Muscle of leg (tissue), 16 donors: ENCODE measurements at places on chromosomes 16 and 17. TPM values are rescaled to one million over a fixed set of nuclear protein-coding genes. Genes with fewer than 3 reads are reported as not detected.

The SP6 gene
- total RNA-seq, result 0.18 TPM

The PCGF2 gene
- total RNA-seq, result 15.2 TPM

The NEUROD2 gene
- not detected for total RNA-seq

The NAGLU gene
- 17.1 TPM for total RNA-seq

The ABCA10 gene
- total RNA-seq, result 10.2 TPM

The PRRT2 gene
- 8.3 TPM for total RNA-seq

The SDR42E1 gene
- 0.93 TPM for total RNA-seq

The IL21R gene
- total RNA-seq, result 0.04 TPM

The FOXC2 gene
- 0.13 TPM for total RNA-seq

The RSAD1 gene
- 23.9 TPM for total RNA-seq
